ENCODE measurements at places on chromosomes 3 and 15.

DNA sequence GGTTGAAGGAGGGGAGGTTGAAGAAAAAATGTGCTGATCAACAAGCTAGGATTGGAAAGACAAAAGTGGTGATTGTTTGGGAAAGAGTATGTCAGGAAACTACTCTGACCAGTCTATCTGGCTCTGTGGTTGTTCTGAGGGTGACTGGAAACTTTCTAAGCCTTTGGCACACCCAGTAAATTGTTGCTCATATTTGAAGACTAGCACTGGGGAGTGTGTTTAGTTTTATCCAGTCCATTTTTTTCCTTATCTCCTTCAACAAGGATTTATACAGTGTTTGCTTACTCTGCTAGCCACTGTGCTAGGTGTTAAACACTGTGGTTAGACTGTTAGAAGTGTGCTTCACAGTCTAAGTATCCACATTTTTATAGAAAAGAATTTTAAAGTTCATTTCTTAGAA is 28.8 kb downstream of the PPM1L start:
- no peak for DNase-seq

GRCh38 chr15:57355259-57355658 is 21.0 kb upstream of the CGNL1 start:
- DNase-seq = no peak

DNA sequence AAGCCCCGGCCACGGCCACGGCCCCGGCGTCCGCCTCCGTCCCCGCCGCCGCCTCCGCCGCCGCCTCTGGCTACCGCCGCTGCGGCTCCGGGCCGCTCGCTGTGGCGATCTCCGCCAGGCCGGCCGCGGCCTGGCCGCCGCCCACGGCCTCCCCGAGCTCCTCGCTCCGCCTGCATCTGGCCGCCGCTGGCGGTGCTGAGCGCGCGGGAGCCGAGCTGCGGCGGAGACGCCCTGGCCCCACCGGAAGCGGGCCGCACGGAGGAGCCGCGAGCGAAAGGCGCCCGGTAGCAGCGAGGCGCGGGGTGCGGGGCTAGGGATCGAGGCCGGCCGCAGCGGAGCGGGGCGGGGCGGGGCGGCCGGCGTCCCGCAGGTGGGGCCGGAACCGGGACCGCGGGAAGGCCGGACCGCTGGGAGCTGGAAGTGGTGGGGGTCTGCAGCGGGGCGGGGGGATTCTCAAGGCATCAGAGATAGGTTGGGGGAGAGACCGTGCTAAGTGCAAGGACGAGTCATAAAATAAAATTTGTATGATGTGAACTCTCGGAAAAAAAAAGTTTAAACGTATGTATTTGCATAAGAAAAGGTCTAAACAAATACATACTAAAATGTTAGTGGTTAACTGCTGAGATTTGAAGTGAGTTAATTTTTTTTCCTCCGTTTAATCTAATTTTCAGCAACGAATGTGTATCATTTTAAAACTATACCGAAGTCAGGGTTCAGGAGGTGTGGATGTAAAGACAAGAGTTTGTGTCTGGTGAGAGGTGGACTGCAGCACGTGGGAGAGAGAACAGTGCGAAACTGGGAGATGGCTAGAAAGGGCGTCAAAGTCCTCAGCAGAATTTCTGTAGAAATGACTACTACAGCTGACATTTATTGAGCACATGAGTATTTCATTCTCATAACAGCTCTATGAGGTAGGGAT is at the start of gene AVEN:
TSS of gene AVEN (minus strand) at position 334 of the 919 bp plus-strand sequence. CDS start at position 176, 158 bp downstream.
- no peak for DNase-seq

- DNase-seq = peak; percentile 49
Measured at GRCh38 chr3:196694202-196694638, 17.8 kb downstream of the CEP19 start.

- no peak for DNase-seq
Measured at GRCh38 chr3:186902154-186902553, 28.2 kb upstream of the ST6GAL1 start.

GRCh38 chr3:44400771-44401170 is 62.2 kb downstream of the TCAIM start:
- DNase-seq = no peak

DNA sequence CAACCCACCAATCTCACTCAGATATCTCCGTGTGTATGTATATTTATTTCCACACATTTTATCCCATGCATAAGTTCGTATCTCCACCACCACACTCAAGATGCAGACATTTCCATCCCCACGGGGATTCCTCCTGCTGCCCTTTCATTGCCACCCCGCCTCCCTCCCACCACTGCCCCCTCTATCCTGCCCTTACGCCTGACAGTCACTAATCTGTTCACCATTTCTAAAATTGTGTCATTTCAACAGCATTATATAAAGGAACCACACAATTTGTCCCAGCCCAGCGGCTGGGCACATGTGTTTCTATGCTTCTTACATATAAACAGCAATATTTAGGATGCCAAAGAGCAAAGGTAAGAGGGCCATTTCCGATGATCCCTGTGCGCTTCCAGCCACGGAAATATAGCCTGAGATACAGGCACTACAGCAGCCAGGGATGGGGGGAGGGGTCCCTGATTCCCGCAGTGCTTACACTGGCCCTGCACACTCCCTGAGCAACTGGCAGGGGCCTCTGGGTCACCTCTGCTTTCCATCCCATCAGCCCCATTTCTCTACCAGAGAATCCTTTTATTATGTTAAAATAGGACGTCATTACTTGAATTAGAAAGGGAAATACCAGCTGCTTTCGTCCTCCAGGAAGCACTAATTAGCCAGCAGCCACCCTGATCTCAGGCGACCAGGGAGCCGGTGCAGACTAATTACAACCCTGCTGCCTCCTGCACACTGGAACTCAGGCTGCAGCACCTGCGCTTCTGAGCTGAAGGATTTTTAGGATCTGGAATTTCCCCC is 372.0 kb upstream of the ATP10A start:
- DNase-seq = no peak

DNA sequence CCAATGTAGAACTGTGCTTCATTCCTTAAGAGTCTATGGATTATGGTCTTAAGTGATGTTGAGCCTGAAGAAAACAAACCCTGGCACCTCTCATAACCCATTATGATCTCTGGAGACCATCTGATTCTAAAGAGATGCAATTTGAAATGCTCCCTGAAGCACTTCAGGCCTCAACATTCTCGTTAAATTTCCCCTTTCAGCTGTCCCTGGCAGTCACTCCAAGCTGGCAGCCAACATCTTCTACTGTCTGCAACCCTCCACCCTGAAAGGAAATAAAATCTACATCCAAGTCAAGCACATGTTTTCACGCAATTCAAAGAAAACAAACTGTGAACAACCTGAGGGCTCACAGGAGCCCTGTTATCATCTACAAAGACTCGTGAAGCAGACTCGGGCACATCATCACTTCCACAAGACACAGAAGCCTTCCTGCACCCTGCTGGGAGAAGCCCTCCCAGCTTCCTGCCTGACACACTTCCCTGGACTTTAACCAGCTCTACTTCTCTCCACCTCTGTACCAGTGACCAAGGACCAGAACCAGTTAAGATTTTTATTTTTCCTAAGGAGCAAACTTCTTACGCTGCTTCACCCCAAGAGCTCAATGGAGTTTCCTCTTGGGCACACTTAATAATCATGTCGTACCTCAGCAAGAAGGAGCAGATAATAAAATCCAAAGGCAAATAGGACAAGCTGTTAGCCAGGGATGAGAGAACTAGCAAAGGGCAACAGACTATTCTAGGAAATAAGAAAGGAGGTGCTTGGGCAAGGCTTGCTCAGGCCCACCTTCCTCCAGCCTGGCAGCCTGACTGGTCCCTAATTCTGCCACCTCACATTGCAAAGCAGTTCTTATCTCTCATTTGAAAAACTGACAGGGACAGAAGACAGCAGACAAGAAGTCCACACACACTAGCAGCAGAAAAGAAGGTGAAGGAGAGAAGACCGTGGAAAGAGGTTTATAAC is 67.1 kb downstream of the MAGI1 start:
- DNase-seq = no peak

- DNase-seq = peak; percentile 70
Measured at GRCh38 chr3:13002398-13003124, 70.7 kb downstream of the IQSEC1 start.

GRCh38 chr15:52133510-52134220 is 21.1 kb upstream of the BCL2L10 start:
- DNase-seq = peak; percentile 22

DNA sequence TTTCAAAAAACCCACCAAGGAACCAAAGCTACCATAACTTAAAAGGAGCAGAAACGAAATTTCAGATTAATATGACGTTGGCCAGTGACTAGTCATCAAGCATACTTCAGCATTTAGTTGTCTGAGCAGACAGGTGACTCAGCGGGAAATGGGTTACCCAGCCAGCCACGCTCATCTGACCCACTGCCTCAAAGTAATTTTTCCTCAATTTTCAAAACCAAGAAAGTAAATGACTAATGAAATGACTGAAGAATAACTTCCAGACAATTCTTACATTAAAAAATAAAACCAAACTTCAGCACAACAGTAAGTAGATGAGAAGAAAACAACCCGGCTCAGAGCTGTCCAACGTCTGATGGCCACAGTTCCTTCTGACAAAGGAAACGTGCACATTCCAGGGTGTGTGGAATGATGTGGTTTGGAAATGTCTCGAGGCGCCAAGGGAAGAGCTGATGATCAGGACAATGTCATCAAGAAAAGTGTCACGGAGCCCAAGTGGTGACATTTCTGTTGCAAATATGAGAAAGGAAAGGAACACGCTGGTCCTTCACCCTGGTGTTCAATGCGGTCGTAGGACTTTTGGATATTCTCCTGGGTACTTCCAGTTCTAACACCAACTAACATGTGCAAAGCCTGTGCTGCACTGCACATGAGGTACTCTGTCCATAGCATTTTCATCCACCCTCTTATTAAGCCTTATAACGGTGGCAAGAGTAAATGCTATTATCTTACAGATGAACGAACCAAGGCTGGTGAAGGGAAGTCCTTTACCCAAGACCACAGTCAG is 79.1 kb downstream of the FOXP1 start:
- DNase-seq = no peak

GRCh38 chr3:160018959-160019358 is 30.3 kb downstream of the IL12A start:
- no peak for DNase-seq

DNA sequence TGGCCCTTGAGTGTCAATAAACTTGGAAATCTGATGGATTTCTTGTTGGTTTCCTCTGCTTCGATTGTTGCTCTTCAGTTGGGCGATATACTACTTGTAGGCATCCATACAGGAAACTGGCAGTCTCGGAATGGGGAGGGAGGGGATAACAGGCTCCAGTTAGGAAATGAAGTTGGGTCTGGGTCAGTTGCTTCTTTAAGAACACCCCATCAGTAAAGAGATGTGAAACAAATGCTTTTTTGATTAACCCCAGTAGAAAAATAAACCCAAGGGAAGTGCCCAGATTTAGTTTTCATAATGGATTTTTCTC is 681 bp downstream of the CHMP2B start:
- DNase-seq = no peak

DNA sequence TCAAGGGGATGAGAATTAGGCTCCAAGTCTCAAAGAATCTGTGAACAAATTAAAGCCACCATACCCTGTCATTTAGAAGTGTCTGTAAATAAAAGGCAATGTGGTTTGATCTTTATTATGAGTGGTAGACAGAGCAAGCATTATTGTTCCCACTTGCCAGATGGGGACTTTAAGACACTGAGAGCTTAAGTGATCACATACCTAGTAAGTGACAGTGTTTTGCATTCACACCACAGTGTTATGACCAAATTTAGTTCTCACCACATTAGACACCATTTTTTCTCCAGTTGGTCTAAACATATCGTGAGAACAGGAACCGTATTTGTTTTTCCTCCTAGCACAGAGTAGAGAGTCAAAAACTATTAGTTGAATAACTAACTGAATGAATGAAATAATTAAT is 13.2 kb upstream of the ZBED2 start:
- DNase-seq = no peak

DNA sequence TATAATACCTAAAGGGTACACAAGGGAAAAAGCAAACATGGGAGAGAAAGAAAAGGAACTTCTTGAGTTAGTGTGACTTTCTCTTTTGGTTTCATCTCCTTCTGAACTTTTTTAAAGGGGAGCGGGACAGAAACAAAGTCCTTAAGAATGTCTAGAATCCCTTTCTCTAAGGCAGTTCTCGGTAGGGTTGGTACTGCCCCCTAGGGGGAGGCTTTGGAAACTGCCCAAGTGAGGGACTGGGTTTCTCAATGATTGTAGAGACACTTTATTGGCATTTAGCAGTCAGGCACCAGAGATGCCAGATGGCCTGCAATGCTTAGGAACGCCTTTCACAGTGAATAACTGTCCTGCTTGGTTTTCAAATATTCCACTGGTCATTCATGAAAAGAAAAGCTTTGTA is 172.7 kb downstream of the WDR72 start:
- DNase-seq = peak; percentile 50

GRCh38 chr3:167899093-167899492 is 163.6 kb downstream of the SERPINI1 start:
- peak; percentile 64 for DNase-seq

DNA sequence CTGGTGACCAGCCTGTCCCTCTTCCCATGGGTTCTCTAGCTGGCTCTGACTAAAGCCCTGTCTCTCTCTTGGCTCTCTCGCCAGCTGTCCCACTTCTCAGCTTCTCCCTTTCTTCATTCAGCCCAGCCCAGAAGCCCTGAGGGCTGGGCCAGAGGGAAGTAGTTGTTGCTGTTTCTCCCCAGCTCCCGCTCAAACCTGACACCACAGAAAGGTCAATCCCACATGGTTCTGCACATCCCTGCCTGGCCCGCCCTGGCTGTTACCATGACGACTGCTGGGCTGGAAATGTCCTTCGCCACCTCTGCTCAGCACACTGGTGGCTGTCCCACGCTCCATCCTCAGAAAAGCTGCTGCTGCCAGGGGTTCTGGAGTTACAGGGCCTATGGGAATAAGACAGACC is 25.9 kb downstream of the CCDC32 start:
- peak; percentile 53 for DNase-seq

DNA sequence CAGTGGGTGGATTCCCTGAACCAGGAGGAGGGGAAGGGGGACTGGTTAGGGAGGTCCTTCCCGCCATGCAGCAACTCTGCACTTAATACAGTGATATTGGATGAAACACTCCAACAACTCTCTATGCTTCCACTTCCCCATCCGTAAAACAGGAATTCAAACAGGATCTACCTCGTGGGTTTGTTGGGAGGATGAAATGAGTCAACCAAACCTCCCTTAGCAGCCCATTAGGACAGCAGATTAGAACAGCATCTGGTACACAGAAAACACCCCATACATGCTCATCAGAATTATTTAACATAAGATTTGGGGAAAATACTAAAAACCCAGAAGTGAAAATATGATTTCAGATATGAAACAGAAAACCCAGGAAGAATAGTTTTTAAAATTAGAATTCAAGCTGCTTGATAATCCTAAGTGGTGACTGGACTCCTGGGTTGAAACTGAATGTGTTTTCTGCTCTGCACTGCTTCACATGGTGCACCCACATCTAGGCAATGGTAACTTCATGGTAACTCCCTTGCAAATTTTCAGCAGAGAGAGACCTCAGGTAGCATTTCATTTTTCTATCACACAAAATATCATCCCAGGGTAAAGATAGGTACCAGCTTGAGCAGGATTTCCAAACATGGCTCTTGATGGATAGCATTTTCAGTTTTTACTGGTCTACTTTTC is 326.8 kb upstream of the FRG2C start:
- DNase-seq = no peak

DNA sequence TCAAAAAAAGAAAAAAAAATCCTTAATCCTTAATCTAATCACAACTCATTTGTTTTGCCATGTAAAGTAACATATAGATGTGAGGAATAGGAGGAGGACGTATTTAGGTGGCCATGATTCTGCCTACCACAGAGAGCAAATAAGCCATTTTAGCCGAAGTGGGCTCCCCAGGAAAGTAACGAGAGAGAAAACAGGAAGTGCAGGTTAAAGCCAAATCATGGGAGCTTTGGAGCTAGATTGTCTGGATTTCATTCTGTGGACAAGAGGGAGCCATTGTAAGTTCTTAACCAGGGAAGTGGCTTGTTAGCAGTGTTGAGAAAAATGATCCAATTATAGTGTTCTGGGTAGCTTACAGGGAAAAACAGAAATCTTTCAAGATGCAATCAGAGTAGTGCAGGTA is 9.4 kb downstream of the TMOD2 start:
- peak; percentile 6 for DNase-seq
